Upper lobe of right lung (tissue), 1 donor: ENCODE measurements at places on chromosomes 4 and X.

GRCh38 chr4:87209696-87210095 is 10.7 kb downstream of the KLHL8 start:
- peak; percentile 82 for DNase-seq

DNA sequence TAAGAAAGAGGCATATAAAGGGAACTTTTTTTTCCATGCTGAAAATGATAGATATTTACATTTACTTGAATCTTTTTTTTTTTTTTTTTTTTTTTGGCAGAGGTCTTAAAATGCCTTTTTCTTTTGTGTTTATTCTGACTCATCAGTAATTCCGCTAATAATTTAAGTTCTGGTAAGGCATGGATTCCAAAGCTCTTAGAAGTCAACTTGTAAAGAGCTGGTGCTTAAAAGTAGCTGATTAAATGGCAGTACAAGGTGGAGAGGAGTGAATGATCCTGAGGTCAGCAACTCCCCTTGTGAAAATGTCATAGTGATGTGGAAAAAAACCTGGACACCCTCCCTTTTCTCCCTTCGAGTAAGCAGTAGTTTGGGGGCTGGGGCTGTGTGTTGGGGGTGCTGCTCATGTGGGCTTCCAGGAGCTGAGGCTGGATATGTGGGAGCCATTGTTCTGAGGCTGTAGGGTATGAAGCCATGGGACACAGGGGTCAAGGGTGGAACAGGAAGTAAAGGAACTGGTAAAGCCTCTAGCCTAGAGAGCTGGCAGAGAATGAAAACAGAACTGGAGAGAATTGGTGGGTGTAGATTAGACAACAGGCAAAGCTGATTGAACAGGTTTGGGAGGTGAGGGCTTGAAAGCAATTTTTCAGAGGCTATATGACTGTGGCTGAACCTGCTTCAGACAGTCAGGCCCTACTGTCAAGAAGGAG is 41.0 kb upstream of the PITX2 start:
- no peak for DNase-seq

- no peak for DNase-seq
Measured at GRCh38 chr4:84159762-84160161, 339.3 kb downstream of the NKX6-1 start.

DNA sequence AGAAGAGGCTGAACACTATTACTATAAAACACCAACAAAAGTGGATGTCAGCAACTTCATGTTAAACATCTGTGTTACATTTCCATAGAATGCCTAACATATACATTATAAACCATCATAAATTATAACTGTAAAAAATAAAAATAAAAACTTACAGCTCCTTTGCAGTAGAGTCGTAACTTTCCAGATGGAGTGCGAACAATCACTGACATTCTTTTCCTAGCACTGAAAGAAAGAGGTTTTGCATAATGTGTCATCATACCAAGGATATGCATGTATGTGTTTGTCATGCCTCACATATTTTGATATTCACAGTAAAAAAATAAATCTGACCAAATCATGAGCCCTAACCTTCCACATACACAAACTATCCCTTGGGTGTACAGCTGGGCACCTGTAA is 113.1 kb downstream of the ATP8A1 start:
- DNase-seq: no peak

GRCh38 chrX:38175139-38175538 is 45.5 kb downstream of the SRPX start:
- DNase-seq: no peak
